A549 treated with dexamethasone at 1 μM for 4 hours (cell line): ENCODE measurements at places on chromosomes 5 and 9. TPM values are rescaled to one million over a fixed set of nuclear protein-coding genes. Genes with fewer than 3 reads are reported as not detected.

BTNL9 gene
- 0.67 to 1.2 TPM (median 1.0 TPM) in 5 replicates for total RNA-seq

KCNMB1 gene
- not detected in 5 replicates for total RNA-seq

DMRTA1 gene
- total RNA-seq: 0.54 to 0.63 TPM (median 0.56 TPM) in 5 replicates

AOPEP gene
- 118 to 146 TPM (median 132 TPM) in 5 replicates for total RNA-seq

PCA3 gene
- not detected in 5 replicates for total RNA-seq

DAB2IP gene
- 10.8 to 14.5 TPM (median 12.7 TPM) in 5 replicates for total RNA-seq

IFNA17 gene
- total RNA-seq: not detected in 5 replicates

CDH12 gene
- total RNA-seq: 0.03 TPM in 2 of 5 replicates, not detected in the others

GIN1 gene
- total RNA-seq: 3.2 to 5.5 TPM (median 4.4 TPM) in 5 replicates

TLR4 gene
- total RNA-seq: 0.06 to 0.20 TPM (median 0.13 TPM) in 5 replicates

MCTP1 gene
- 8.2 to 11.4 TPM (median 8.4 TPM) in 5 replicates for total RNA-seq

TIMD4 gene
- total RNA-seq: 0.60 to 1.6 TPM (median 1.5 TPM) in 5 replicates

MYORG gene
- total RNA-seq: 5.1 to 8.1 TPM (median 7.2 TPM) in 5 replicates

ABCA1 gene
- 3.4 to 5.7 TPM (median 4.3 TPM) in 5 replicates for total RNA-seq

NEURL1B gene
- total RNA-seq: 9.2 to 14.0 TPM (median 11.5 TPM) in 5 replicates

NR5A1 gene
- total RNA-seq: 0.11 to 0.21 TPM (median 0.12 TPM) in 4 of 5 replicates, not detected in the other

PCDHGC5 gene
- total RNA-seq: 0.03 TPM in 1 of 5 replicates, not detected in the others

SPINK6 gene
- 0.27 to 1.4 TPM (median 0.39 TPM) in 5 replicates for total RNA-seq
